ENCODE measurements at places on chromosomes 5 and 9.

DNA sequence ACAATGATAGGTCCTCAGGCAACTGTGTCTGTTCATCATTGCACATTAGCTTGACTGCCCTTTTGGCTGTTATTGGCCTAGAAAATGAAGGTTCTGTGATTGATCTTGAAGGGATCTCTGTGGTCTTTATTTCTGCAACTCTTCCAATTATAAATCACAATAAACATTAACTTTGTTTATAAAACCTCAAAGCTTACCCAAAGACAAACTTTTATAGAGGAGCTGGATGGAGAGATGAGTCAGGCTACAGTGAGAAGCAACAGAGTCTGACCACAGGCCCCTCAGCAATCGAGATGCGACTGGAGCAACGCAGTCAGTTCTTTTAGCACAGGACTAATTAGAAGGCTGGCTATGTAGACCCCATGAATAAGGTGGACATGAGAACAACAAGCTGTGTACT lies 5.3 kb downstream of the MACROH2A1 start:
- no peak for DNase-seq

DNA sequence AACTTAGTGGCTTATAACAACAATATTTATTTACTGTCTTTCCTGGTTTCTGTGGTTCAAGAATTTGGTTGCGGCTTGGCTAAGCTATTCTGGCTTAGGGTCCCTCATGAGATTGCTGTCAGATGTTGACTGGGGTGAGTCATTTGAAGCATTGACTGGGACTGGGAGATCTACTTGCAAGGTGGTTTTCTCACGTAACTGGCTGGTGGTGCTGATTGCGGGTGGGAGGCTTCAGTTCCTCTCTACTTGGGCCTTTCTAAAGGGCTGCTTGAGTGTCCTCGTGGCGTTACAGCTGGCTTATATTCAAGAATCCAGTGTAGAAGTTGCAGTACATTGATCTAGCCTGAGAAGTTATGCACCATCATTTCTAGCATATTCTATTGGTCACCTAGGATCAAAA lies 218.5 kb upstream of the ELAVL2 start:
- no peak for DNase-seq

- no peak for DNase-seq
Observed at GRCh38 chr5:107293541-107294210, 377.1 kb downstream of the EFNA5 start.

DNA sequence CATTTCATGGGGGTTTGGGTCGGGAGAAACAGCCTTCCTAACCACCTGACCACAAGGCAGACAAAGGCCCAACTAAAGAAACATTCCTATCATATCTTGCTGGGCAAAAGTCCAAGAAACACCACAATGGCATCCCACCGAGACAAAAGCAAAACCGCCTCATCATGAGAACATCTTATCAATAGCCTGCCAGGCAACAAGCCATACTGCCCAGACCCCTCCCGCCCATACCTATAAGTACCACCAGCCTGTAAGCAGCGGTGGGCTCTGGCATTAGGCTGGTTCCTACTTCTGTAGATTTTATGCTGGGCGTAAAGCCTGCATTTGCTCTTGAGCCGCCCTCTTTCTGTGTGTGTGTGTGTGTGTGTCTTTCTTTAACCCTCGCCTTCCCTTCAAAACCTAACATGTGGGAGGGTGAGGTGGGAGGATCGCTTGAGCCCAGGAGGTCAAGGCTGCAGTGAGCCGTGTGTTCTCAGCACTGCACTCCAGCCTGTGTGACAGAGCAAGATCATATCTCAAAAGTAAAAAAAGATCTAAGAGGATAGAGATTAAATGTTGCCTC lies 56.9 kb downstream of the PDE6A start:
- no peak for DNase-seq

GRCh38 chr9:112546149-112547012 lies 59.8 kb downstream of the KIAA1958 start:
- no peak for DNase-seq

DNA sequence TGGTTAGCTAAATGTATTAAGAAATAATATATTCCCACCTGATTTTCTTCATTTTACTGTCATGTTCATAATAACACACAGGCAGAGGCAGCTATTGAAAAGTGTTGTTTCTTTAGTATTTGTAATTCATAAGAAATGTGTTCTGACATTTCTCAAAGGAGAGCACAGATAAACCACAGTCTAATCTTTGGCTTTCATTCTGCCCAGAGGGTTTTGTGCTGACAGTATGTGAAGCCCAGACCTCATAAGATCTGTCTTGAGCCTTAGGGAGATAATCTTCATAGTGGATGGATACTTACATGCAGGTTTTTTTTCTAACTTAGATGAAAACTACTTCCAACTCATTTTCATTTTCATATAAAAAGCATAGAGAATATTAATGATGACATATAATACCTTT lies 206.1 kb downstream of the CHSY3 start:
- DNase-seq = no peak

- no peak for DNase-seq
Observed at GRCh38 chr5:17463653-17464052, 34.4 kb upstream of the TAF11L2 start.

DNA sequence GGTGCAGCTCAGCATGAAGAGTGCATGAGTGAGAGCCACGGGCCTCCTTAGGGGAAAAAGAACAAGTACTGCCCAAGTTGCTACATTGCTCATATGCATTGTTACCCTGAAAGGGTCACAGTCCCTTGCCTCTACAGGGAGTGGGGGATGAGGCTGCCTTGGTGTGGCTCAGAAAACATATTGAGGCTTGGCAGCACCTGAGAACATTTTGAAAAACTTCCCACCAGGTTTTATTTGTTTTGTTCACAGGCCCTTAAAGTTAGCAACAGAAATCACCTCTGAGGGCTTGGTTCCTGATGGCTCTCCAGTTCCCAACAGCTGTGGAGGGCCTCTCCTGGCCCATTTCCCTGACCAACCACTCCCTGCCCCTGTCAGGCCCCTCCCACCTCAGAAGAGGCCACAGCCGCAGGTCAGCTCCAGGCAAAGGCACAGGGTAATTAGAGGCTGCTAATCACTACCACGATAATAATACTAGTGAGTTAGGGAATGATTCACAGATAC lies 90.7 kb upstream of the ADRA1B start:
- DNase-seq = no peak

- no peak for DNase-seq
Observed at GRCh38 chr5:136198453-136198852, 5.5 kb upstream of the SMIM32 start.

DNA sequence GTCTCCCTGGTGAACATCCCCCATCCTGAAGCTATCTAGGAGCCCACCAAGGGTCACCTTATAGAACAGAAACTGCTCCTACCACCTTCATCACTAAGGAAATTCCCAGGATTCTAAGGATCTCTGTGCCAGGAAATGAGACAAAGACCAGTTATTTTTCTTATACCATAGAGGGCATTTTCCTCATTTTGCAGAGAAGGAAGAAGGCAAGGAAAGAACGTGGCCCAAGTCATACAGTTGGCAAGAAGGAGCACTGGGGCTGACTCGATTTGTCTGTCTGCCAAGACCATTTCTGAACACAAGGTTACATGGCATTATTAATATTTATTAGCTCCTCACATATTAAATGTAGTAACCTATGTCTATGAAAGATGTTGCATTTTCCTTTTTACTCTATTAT lies 49.6 kb upstream of the TNFSF15 start:
- DNase-seq = no peak

GRCh38 chr5:145637396-145637795 lies 197.7 kb downstream of the PRELID2 start:
- no peak for DNase-seq

DNA sequence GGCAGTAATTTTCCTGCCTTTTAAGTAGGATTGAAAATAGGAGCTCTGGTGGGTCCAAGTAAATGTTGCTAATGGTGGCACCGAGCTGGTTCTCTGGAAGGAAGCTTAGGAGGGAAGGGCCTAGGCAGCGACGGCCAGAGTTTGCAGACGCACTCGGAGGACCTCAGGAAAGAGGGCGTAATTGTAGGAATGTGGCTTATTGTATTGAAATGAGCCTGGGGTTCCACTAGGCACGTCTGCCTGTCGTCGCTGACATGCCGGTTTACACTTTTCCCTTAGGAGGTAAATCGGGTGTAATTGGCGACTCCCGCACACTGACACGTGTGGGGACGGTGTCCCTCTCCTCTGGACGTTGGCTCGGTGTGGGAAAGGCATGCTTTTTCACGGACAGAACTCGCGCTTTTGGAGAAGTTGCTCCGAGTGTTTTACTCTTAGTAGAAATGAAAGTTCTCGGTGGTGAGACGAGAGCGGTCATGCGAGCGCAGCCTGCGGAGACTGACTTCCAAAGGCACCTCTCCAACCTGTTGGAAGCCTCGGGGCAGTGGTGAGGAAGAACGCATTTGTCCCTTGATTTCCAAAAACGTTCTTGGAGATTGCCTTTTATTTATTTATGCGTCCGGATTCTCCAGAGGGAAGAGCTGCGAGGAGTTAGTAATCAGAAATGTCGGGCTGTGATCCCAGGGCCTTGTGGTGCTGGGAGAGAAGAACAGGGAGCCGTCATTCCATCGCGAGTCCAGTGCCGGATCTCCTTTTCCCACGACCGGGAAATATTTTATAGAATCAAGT lies 1.3 kb downstream of the NR4A3 start:
- DNase-seq = peak; percentile 25

GRCh38 chr9:77959803-77960202 lies 71.8 kb downstream of the GNAQ start:
- no peak for DNase-seq

DNA sequence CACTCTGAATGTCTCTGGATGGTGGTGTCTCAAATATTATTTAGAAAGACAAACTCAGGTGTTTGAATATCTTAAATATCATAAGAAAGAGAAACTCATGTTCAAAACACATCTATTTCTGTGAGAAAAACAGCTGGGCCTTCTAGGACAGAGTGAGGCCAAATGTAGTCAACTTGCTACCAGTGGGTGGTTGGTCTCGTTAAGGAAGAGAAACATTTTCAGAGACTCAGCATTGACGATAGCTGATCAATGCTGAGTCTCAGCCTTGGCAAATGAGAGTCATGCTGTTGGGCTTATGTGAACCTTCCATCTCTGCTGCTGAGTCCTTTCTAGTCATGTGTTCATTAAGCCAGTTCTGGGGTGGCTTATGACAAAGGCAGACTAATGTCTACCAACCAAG lies 418.0 kb downstream of the CETN3 start:
- no peak for DNase-seq

DNA sequence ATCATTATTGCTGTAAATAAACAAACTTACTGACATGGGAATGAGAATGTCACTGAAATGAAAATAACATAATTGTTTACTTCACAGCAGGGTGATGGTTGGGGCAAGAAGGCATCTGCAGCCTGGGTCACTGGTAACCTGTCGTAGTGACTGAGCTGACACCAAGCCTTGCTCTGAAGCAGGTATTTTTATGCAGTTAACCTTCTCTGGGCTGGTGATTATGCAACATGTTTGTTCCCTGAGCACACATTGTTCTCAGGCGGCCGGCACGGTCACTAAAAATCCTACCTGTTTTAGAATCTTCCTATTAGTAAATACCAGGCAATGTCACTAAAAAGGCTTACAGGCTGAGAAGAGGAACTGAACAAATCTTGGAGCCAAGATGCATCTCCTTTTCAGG lies 157.7 kb upstream of the NR3C1 start:
- no peak for DNase-seq

- DNase-seq = no peak
Observed at GRCh38 chr5:16570121-16570815, 46.5 kb downstream of the RETREG1 start.

DNA sequence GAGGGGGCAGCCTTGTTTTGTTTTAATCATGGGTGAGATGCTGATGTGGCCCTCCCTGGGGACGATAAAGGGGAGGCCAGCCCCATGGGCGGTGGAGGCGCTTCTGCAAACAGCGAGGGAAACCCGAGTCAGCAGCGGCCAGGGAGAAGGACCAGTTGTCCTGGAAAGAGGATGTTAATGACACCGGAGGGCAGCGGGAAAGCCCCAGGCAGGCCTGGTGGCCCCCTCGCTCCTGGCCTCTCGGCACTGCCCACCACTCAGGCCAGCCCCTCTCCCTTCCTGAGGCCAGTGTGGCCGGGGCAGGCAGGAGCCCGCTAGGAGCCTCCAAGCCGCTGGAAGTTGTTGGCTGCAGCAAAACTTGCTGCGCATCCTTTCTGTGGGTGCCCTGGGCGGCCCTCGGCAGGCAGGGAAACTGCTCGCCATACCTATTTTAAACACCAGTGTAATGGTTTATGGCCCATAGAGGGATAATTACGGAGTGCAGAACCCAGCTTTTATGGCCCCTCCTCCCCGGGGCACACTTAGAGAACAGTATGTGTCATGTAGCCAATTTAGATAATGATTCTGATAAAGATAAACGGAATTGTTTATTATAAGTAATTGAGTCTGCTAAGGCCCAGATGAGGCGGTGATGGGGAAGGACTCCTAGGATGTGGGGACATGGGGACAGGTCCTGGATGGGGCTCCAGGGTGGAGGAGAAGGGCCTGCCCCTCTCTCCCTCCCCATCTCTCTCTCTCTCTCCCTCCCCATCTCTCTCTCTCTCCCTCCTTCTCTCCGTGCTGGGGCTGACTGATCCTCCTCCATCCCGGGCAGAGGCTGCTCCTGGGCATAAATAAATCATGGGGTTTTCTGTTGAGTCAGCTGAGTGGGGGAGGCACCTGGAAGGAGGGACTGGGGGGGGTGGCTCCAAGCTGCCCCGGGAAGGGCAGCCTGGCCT lies 36.9 kb downstream of the LMX1B start:
- no peak for DNase-seq

GRCh38 chr9:134355561-134356279 lies 29.5 kb downstream of the RXRA start:
- no peak for DNase-seq

DNA sequence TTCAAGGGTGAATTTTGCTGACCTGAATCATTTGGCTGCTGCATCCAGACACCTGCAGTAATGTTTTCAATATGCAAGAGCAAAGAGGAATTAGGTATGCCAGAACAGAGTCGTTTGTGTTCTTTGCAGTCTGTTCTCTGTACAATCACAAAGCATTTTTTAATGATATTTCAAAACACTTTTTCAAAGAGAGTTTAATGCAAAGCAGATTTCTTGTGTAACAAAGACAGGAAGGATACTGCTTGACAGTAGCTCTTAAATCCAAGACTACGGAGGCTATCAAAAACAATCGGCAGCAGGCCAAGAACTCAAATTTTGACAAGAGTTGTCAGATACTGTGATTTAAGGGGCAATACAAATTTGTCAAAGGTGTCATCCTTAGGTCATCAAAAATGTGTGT lies 341.9 kb downstream of the GADD45G start:
- DNase-seq = no peak

DNA sequence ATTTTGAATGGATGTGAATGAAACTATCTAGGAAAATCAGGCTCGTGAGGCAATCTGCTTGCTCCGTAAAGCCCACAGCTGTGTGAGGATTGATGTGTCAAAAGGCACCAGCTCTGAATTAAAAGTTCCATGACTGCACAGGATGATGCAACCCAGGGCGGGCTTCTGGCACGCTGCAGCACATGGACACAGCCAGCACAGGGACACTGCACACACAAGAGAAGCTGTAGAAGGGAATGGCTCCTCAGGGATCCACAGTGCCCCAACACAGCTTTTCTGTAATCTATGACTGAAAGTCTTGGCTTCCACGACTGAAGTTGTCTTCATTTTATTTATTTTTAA lies 151.0 kb downstream of the GCNT1 start:
- no peak for DNase-seq

- no peak for DNase-seq
Observed at GRCh38 chr5:53416144-53416738, 64.2 kb upstream of the FST start.

- DNase-seq = no peak
Observed at GRCh38 chr5:100110497-100110896, 424.7 kb upstream of the FAM174A start.
